ENCODE measurements at places on chromosomes 16 and 17. TPM values are rescaled to one million over a fixed set of nuclear protein-coding genes. Genes with fewer than 3 reads are reported as not detected.

- no peaks in the 10 kb centered on the region for H3K27me3 ChIP-seq
- H3K4me3 ChIP-seq, result no peak overlapping the region
Measured at GRCh38 chr17:40960144-40960543, 6.6 kb downstream of the KRT39 start.

DNA sequence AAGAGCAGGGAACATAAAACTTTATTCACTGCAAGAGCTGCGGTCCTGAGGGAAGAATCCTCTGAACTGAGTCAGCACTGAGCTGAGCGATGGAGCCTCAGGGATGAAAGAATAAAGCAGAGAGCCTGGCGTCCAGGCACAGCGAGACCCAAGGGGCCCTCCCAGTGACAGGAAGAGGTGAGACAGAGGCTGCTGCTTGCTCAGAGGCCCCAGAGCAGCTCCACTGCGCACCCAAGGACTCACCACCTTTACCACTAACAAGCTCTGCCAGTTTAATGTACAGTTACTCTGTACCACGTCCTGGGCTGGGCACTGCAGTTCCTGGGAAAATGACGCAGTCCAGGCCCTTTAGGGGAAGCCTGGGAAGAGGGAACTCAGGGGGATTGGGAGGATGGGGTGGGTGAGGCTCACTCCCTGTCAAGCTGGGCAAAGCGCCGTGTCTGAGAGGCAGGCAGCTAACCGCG lies 5.6 kb downstream of the GFAP start:
- no peaks in the 10 kb centered on the region for H3K36me3 ChIP-seq
- H3K27me3 ChIP-seq, result peaks cover 3% of the 10 kb centered on the region
- DNase-seq, result peak; percentile 52
- H3K27ac ChIP-seq, result peak overlapping the region; percentile 60
- no peaks in the 10 kb centered on the region for H3K4me1 ChIP-seq

- H3K27me3 ChIP-seq, result no peaks in the 10 kb centered on the region
- no peak overlapping the region for H3K27ac ChIP-seq
- DNase-seq, result no peak
- no peaks in the 10 kb centered on the region for H3K36me3 ChIP-seq
Measured at GRCh38 chr17:18138065-18138749, 29.7 kb downstream of the MYO15A start.

DNA sequence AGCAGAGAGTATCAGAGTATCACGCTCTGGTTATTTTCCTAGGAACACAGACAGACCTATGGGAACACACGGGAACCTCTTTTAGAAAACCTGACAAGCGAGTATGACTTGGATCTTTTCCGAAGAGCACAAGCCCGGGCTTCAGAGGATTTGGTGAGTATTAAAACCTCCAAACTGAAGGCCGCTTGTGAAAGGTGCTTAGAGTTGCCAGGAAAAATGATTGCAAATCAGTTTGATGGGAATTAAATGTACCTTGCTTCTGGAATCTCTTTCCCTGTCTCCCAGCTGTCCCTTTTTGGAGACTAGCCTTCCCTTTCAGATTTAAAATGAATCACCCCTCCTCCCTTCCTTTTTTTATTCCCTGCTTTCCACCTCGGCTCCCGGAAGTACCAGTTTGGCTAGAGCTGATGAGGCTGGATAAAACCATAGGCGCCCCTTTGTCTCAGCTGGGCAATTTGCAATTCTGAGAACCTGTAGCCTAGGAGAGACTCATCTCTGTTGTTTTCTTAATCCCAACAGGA lies 27.3 kb downstream of the KAT7 start:
- H3K36me3 ChIP-seq, result peaks cover 30% of the 10 kb centered on the region

DNA sequence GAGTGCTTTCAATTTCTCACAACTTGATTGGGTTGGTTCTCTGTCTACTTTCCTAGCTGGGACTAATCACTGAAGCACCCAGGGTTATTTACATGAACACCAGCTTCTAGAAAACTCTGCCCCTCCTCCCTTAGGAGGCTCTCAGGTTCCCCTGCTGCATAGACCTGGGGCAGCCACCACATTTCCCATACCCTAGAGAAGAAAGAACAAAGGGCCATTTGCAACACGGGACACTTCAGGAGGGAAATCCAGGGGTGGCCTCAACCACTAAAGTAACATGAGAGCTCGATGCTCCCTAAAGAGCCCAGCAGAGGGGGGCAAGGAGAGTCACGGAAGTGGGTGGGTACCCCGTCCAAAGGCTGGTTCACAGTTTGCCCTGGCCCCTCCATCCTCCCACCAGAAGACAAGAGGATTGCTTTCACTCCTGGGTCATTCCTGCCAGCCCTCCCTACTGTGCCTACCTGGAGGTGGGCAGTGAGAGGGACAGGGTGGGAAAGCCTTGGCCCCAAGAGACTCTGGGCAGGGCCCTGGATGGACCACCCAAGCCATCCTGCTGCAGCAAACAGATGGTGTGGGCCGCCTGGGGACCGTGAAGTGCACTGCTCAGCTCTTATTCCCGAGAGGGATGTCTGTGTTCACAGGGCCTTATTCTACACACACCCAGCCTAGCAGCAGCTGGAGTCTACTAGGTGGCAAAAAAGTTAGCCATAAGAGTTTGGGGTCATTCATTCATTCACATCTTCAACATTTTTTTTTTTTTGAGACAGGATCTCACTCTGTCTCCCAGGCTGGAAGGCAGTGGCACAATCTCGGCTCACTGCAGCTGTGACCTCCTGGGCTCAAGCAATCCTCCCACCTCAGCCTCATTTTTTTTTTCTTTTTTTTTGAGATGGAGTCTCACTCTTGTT lies 392.1 kb downstream of the SOX9 start:
- no peak for DNase-seq
- H3K4me1 ChIP-seq, result no peaks in the 10 kb centered on the region
- H3K27ac ChIP-seq, result no peak overlapping the region
- no peaks in the 10 kb centered on the region for H3K27me3 ChIP-seq

DNA sequence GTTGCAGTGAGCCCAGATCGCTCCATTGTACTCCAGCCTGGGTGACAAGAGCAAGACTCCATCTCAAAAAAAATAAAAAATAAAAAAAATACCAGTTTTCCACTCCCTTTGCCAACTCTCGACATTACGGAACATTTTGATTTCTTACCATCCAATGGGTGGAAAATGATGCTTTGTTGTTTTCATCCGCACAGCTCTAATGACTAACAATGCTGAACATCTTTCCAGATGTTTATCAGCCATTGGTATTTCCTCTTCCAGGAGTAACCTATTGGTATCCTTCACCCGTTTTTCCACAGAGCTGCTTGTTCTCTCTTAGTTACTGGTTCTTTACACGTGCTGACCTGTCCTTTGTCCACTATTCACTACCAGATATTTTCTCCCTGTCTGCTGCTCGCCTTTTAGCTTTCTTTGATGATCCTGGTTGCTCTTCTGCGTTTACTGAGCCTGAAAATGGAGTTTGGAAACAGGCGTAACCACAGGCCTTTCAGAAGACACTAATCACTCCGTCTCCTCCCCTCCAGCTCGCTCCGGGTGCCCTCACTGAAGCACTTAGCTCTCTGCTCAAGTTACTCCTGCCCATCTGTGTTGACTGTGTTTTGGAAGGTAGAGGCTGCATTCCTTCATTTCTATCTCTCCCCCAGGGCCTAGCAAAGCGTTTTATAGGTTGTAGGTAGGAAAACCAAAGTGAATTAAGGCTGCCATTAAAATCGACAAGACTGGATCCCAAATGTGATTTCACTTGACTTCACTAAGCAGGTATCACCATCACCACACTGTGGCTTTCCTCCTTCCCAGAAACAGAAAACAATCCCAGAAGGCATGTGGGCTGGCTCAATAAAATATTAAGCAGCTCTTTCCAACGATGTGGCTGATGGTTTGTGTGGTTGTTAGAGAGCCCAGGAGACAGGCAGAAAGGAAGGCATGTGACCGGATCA lies 8.9 kb downstream of the SHPK start:
- H3K27me3 ChIP-seq, result no peaks in the 10 kb centered on the region
- peaks cover 27% of the 10 kb centered on the region for H3K36me3 ChIP-seq
- no peaks in the 10 kb centered on the region for H3K4me1 ChIP-seq
- H3K27ac ChIP-seq, result no peak overlapping the region
- H3K4me3 ChIP-seq, result no peak overlapping the region

GRCh38 chr17:565521-565920 lies 149.1 kb downstream of the VPS53 start:
- H3K27ac ChIP-seq, result no peak overlapping the region
- H3K4me3 ChIP-seq, result no peak overlapping the region
- H3K27me3 ChIP-seq, result no peaks in the 10 kb centered on the region
- H3K36me3 ChIP-seq, result peaks cover 18% of the 10 kb centered on the region
- no peak for DNase-seq

EMP2 gene
- total RNA-seq, result 57.3 TPM

CLDN9 gene
- not detected for total RNA-seq

MYH11 gene
- 6,632 TPM for total RNA-seq

Data from sigmoid colon (tissue), 7 donors.